NCI-H1092 treated with DMSO at 0.1 percent for 48 hours (cell line): ENCODE measurements at places on chromosomes 13 and 19.

DNA sequence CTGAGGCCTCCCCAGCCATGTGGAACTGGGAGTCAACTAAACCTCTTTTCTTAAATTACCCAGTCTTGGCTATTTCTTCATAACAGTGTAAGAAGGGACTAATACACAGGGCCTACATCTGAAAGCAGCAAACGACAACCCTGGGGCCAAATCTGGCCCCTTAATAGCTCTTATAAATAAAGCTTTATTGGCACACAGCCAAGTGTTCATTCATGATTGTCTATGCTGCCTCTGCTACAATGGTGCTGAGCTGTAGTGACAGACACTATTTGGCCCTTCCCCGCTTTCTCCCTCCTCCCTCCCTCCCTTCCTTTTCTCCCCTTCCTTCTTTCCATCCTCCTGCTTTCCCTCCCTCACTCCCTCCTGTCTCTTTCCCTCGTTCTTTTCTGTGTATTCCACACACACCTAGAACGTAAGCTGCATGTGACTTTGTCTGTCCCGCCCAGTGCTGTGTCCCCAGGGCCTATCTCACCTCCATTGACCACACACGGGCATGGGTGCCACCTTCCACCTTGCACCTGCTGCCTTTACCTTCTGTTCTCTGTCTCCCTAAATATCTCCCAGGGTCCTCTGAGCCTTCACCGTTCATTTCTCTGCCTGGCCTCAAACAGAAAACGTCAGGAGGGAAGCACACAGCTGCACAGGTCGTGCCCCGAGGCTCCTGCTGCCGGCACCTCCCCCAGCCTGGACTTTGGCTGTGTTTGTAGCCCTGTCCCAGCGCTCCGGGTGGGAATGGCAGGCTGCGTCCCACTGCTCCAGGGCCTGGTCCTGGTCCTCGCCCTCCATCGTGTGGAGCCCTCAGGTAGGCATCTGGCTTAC, at the start of gene PROZ:
Gene PROZ, plus strand, starts transcription at position 720 of the 819 bp plus-strand sequence. Its CDS starts 13 bp downstream, at position 733.
- DNase-seq, result peak; percentile 10

DNA sequence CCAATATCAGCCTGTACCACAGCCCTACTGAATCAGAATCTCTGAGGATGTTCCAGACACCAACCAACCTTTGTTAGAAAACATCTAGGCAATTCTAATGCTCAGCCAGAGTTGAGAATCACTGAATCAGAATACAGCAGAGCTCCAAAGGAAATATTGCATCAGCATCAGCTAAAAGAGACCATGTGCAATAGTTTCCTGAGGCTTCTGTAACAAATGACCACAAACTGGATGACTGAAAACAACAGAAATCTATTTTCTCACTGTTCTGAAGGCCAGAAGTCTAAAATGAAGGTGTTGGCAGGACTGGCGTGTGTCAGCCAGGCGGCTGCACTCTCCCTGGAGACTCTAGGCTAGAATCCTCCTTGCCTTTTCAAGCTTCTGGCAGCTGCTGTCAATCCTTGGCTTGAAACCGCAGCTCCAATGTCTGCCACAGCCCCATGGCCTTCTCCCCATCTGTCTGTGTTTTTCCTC, 1.2 kb upstream of the DCT start:
- peak; percentile 27 for DNase-seq

DNA sequence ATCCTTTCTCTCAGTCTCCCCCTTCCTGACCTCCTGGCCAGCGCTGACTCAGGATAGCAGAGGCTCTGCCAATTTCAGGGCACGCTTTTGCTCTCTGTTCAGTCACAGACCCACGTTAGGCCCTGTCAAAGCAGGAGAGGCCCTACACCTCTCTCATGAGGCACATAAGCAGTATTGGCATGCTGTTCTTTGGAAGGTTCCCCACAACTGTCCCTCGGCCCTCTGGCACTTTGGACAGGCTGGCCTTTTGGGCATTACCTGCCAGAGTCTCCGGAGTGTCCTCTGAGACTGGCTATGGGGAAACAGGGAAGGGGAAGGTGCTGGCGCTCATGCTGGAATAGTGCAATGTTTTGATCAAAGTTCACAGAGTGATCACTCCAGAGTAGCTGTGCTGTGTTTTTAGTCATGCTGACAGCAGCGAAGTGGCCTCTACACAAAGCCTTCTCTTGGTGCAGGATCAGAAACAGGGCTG, 23.7 kb upstream of the UBE2L5 start:
- DNase-seq, result no peak

GRCh38 chr13:46077265-46077664, 24.7 kb upstream of the ZC3H13 start:
- no peak for DNase-seq

- no peak for DNase-seq
These were observed 13.6 kb downstream of the LCP1 start for GRCh38 chr13:46168341-46168740.

DNA sequence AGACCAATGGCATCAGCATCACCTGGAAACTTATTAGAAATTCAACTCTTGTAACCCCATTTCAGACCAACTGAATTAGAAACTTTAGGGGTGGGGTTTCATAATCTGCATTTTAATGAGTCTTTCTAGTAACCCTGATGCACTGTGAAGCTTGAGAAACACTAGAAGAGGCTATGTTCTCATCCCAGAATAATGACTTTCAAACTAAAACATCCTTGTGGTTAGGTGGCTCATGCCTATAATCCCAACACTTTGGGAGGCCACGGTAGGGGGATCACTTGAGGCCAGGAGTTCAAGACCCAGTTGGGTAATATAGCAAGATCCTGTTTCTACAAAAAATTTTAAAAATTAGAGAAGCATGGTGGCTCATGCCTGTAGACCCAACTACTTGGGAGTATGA, 402.4 kb downstream of the DLEU7 start:
- no peak for DNase-seq

GRCh38 chr13:48334534-48335127, 31.1 kb downstream of the RB1 start:
- no peak for DNase-seq

GRCh38 chr19:47778954-47779351, 450 bp downstream of the SELENOW start:
- no peak for DNase-seq

DNA sequence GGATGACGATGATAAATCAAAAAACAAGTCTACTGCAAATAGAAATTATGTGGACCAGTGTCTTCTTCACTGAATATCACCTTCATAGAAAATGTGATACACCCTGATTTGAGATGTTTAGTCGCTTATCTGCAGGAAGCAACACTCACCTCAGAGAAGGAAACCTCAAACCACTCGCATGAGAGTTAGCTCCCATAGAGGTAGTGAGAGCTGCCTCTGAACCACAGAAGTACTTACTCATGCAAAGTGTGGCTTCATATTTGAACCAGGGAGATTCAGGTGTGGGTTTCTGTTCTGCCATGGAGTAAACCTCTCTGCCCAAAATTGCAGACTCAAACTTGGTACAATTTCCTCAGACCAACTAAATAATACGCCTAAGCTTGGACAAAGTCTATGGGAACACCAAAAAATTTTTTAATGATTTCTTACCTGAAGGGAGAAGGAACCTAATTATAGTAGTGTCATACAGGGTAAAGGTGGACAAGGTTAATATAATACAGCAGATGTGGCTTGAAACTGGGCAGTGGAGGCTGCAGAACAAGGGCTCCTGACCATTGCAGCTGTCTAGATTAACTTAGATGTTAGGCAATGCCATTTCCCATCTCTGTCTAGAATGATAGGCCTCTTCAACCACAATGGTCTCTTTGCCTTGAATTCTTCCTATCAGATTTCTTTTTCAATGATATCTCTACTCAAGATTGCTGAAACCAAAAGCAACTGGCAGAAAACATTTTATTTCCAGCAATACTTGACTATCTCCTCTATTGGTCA, 29.6 kb upstream of the RCBTB2 start:
- DNase-seq, result no peak

- DNase-seq, result no peak
These were observed 21.2 kb downstream of the TMPRSS9 start for GRCh38 chr19:2381148-2381820.

DNA sequence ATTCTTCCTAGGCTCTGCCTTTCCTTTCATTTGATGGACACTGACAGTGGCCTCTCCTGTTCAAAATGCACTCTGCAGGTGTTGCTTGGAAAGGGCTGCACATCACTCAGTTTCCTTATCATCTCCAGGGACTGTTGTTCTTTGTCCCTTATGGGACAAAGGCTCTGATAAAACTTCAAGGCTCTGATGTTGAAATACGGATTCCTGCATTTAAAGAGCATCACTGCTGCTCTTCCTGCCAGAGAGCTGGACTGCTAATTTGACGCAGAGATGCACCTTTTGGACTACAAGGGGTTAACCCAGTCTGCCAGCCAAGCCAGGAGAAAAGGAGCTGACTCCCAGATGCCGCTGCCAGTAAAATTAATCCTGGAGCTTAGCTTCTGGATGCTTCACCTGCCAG, 952.1 kb downstream of the DIAPH3 start:
- no peak for DNase-seq

DNA sequence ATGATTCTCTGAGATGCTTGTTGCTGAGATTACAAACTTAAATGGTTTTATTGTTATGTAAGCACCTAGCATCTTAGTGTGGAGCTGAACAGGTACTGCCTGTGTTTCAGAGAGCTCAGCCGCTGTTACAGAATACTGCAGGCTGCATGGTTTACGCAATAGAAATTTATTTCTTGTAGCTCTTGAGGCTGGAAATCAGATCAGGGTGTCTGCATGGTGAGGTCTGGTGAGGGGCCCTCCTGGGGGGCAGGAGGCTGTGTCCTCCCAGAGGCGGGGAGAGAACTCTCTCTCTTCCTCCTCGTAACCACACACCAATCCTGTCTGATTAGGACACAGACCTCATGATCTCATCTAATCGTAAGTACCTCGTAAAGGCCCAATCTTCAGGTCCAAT, 13.1 kb downstream of the ATP11A start:
- no peak for DNase-seq

DNA sequence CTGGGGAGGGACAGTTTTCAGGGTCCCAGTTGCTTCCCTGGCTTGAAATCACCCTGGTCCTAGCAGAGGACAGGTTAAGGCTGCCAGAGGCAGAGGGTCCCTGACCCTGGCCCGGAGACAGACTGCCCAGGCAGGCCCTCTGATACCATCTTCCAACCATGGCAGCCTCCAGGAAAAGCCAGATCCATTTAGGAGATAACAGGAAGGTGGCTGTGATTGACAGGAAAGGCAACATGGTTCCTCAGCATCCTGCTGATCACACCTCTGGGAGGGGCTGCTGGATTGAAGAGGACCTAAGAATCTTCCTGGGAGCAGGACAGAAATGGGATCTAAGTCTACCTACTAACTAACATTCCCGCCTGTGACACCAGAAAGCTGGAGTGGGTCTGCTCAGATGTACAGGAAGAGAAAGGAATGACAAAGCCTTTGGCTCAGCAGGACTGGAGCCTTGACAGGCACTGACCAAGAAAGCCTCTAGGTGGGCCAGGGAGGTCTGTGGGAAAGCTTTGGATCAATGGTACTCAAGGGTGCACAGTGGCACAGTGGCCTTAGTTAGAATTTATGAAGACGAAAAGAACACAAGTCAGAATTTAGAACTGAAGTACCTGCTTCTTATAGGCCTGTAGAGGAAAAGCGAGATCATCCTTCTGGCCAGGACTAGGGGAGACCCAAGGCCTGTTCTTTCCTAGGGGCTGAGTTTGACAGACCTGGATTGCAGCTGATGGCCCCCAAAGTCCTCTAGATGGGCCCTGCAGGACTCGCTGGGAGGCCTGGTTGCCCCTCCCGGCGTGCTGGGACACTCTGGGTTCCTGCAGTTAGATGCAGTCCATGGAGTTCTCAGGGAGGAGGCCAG, 2.3 kb upstream of the PRKACA start:
- DNase-seq, result no peak

- no peak for DNase-seq
These were observed 9.6 kb downstream of the MYO1F start for GRCh38 chr19:8567522-8568172.

GRCh38 chr19:10852098-10852800, 4.0 kb downstream of the C19orf38 start:
- no peak for DNase-seq

GRCh38 chr19:46715620-46715974, 1.3 kb downstream of the PRKD2 start:
- DNase-seq, result no peak

DNA sequence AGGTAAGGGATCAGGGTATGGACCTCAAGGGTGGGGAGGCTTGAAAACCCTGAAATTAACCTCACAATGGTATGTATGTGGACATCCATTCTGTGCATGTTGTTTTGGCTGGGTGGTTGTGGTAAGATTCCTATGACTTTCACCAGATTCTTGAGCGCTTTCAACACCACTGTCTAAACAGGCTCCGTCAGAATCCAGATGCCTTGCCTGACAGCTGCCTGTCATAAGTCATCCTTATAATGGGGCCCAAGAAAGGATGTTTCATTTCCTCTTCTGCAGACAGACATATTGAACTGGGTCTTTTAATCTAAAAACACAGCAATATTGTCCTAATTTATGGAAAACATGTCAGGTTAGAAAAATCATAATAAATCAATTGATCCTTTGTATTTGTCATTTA, 41.3 kb downstream of the ALOX5AP start:
- DNase-seq, result no peak

DNA sequence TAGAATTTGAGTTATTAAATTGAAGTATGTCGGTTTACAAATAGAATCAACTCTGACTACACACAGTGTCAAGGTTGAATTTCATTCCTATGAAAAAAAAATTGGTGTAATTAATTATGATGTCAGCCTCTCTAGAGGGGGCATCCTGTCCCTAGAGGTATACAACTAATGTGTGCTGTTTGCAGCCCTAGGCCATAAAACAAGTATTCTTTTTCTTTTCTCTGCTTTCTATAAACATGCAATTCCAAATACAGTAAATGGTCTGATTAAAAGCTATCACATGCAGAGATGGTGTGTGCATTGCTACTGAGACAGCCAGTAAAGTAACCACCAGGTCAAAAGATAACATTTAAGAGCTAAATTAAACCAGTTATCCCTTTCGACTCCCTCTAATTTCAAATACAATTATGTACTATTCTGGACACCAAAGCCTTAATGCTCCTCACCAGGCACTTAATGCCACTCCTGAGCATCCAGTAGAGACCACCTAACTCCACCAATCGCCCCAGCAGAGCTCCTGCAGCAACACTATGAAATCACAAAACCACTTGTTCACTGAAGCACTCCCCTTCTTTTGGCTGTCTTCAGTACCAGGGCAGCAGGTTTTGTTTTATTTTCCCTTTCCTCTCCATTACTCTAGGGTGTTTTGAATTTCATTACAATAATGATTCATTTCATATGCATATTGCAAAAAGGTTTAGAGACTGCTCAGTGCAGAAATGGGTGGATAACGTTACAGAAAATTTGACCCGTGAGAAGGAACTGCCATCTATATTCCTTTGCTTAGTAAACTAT, 426.9 kb downstream of the PCDH9 start:
- DNase-seq, result peak; percentile 50

GRCh38 chr19:46976845-46977320, 42.8 kb upstream of the NPAS1 start:
- DNase-seq, result no peak

- no peak for DNase-seq
These were observed 2.7 kb downstream of the WDR88 start for GRCh38 chr19:33134571-33135041.

GRCh38 chr13:25085125-25085742, 10.7 kb upstream of the PABPC3 start:
- DNase-seq, result peak; percentile 39

- no peak for DNase-seq
These were observed 10.6 kb upstream of the ZNF792 start for GRCh38 chr19:34974646-34975045.
